ENCODE measurements at places on chromosomes 2 and 18.

GRCh38 chr2:234254783-234255521, 204.4 kb downstream of the SPP2 start:
- no peak for DNase-seq

GRCh38 chr2:157990173-157990572, 111.5 kb upstream of the UPP2 start:
- no peak for DNase-seq

DNA sequence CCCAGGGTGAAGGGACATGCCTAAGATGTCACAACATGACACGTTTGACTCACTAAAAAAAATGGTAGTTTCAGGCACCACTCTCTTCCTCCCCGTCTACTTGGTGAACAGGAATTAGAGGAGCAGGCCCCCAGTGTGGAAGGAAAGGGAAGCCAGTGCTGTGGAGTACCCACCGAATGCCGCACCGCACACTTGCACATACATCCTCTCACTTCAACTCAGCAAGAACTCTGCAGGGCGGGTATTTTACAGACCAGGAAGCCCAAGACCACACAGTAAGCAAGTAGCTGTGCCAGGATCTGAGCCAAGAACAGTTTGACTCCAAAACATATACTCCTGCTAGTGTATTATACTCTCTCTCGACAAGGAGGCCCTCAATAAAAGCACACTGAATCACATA, 69.8 kb downstream of the BCL2 start:
- DNase-seq: no peak

DNA sequence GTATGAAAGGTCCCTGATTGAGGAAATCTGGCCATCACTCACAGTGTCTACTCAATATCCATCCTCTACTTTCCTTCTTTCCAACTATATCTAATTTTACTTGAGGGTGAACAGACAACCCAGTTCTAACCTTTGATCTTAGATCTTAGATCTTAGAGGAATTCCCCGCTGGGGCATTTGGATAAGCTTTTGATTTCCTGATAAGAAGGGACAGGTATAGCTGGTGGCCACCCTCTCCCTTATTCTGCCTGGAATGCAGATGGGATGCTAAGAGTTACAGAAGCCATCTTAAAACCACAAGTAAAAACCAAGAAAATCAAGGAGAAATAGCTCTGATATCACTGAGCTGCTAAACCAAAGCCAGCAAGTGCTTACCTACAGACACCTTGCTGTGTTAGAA, 77.2 kb upstream of the ACSL3 start:
- no peak for DNase-seq

- DNase-seq: no peak
Observed at GRCh38 chr2:113217455-113218282, 43.9 kb downstream of the PSD4 start.

- DNase-seq: no peak
Observed at GRCh38 chr2:47206181-47206580, 51.1 kb upstream of the STPG4 start.

- no peak for DNase-seq
Observed at GRCh38 chr2:88885679-88886416, 194.4 kb downstream of the RPIA start.

DNA sequence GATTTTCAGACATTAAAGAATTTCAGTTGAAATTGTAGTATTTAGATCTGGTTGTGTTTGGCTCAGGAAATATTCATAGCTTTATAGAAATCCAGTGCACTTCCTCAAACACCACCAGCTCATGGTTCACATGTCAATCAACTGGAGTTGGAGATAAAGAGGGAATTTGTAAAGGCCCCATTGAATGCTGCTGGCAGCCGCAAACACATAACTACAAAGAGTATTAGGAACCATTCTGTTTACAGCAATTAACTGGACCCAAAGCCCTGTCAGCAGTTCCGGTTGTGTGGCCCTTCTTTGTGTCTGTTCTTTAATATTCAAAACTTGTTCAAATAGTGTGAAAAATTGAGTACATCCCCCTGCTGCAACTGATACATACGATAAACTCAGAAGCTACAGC, 107.4 kb upstream of the LRRTM4 start:
- no peak for DNase-seq

- no peak for DNase-seq
Observed at GRCh38 chr2:188898261-188898660, 75.9 kb upstream of the COL3A1 start.

DNA sequence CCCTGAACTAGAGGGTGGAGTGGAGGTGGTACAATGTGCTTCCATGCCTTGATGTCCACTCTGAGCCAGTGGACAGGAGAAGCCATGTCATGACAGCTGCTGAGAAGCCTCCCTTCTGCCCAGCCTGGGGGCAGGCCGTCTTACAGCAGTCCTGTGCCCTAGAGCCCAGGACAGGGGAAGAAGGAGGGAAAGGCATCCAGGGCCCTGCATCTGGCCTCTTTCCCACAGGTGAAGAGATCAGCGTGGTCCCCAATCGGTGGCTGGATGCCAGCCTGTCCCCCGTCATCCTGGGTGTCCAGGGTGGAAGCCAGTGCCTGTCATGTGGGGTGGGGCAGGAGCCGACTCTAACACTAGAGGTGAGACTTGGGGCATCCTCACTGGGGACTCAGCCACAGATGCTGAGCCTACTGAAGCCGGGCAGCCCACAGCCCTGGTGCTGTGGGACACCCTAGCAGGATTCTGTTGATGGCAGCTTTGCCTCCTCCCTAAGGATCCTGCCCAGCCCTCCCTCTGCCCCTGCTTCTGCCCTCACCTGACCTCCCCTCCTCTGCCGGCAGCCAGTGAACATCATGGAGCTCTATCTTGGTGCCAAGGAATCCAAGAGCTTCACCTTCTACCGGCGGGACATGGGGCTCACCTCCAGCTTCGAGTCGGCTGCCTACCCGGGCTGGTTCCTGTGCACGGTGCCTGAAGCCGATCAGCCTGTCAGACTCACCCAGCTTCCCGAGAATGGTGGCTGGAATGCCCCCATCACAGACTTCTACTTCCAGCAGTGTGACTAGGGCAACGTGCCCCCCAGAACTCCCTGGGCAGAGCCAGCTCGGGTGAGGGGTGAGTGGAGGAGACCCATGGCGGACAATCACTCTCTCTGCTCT, 3.1 kb downstream of the IL36RN start:
- no peak for DNase-seq

DNA sequence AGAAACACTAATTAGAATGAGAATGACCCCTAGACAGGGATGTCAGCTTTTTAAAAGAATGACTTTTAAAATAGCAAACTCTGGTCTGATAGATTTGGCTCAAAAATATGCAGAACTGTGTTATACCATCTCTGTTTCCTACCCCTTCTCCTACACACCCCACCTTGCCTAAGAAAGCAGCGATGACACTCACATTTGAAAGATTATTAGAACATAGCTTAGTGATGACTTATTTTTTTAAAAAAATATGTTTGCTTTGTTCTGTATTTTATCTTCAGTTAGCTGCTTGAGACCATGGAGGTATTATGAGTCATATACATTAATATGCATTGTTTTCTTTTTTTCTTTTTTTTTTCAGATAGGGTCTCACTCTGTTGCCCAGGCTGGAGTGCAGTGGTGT, 176.7 kb upstream of the TPO start:
- DNase-seq: no peak

DNA sequence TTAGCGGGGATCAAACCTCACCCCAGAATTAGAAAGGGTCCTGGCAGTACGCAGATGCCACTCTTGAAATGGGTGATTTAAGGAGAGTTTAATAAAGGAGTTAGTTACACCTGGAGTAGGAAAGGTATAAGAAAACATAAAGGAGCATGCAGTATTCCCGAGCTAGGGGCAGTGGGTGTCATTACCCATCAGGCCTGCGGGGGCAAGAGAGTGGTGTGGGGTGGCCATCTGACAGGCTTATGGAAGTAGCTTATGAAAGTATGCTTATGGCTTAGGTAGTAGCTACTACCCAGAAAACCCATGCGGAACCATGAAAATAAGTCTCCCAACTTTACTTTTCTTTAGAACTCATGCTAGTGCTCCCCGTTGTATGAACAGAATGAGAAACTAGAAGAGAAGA, 568.9 kb upstream of the ACVR2A start:
- no peak for DNase-seq

All from CD8-positive, alpha-beta memory T cell (primary cell).